ENCODE measurements at places on chromosomes 11 and 22.

DNA sequence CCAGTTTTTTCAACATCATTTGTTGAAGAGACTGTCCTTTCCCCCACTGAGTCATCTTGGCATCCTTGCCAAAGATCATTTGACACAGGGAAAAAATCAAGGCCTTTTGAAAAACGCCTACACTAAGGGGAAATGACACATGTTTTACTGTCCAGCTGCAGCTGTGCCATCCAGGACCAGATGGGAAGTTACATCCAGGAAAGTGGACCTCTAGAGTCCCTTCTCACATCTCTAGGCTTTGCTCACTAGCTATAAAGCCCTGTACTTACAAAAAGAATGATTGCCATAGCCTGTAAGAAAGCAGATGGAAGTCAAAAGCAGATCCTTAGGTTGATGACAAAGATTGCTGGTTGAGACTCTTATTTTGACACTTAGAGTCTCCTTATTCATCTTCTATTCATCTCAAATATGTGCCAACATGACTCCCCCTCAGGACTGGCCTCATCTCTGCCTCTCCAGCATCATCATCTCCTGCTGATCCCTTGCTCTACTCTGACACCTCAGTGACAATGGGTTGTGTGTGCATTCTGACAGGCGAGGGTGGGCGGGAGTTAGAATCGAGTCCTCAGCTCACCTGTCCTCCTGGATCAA, 22.8 kb downstream of the OSBP2 start:
- peak; percentile 38 for DNase-seq

DNA sequence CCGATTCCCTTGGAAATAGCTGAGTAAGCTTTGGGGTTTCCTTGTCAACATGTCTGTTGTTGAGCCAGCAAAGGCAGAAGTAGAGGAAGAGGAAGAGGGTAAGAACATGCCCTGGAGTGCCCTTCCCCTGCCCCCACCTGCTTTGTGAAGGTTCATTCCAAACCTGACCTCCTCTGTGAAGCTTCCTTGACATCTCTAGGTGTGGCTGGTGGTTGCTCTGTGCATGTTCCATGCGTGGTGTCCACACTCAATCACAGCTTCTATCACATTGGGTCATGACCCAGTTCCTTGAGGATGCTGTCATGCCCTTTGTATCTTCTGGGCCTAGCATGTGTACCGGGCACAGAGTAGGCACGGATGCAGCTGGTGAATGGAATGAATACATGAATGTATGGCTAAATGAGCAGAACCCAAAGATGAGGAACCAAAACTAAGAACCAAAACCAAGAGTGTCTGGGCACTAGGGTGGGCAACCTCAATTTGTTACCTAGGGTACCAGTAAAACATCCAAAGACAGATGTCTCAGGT, 23.7 kb upstream of the FXYD6 start:
- no peak for DNase-seq

DNA sequence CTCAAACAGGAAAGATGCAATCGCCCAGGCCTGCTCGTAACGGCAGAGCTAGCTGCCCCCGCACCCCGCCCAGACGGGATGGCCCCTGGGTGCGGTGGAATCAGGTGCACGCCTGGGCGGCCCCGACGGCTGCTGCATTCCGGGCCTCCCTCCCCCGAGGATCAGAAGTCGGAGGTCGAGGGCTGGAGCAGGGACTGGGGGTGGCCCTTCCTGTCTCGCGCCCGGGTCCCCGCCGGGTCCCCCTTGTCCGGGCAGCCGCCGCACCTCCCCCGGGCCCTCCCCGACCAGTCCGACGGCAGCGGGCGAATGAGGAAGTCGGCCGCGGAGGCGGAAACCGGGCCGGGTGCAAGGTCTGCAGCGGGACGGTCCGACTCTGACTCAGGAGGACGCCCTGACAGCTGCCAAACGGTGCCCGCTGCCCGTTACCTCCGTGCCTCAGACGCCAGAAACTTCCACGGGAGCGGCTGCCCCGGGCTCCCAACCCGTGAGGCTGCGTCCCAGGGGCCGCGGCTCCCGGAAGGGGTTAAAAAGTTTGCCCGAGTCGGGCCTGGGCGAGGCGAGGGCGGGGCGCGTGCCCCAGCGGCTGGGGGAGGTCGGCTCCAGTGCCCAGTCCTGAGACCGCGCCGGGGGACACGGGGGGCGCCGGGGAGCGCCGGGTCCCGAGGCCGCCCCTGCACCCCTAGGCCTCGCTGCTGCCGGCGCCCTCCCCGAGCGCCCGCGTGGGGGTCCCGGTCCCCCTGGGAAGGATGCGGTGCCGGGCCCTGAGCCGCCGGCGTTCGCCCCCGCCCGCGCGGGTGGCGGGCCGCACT, 663 bp downstream of the MYH9 start:
- no peak for DNase-seq

DNA sequence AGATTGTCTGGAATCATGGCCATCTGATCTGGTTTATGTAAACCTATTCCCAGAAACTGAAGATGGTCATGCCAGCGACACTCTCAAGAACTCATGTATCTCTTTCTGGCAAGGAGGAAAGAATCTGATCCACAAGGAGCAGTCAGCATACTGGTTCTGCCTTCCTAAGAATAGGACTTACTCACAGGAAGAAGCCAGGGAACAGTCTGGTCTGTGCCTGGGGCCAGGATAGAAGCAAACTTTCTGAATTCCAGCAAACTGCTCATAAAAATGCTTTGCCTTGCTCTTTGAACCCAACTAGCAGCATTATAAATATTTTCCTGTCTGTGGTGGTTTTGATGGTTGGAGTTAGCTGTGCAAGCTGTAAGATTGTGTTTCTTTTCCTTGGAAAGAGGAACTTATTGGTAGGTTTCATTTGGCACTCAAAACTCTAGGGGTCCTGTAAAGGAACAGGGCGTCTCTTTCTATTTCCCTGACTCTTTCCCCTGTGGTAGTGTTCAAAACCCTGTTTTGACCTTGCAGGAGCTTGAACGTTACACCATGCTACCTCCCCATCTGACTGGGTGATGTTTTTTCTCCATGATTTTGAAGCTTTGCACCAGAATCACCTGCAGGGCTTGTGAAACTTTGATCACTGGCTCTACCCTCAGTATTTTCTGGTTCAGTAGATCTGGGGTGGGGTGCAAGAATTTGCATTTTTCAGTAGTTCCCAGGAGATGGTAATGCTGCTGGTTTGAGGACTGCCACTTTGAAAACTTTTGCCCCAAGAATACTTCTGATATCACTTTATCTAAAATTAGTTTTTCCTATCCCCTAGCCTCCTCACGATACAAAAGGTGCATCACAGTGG, 627.8 kb upstream of the ANO5 start:
- no peak for DNase-seq

DNA sequence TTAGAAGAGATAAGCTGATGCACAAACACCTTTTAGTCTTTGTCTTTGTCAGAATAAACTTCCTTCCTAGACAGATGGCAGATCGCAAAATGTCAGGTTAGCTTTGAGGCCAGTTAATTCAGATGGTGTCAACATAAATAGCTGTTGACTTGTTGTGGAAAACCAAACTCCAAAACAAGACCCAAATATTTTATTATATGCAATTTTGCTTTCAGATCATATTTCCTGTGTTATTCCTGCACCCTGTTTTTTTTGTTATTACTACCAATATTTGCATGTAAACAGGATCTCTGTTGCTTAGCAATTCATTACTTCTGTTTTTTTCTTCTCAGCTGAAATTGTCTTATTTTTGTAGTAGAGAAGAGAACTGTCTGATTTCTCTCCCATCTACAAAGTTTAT, 316.0 kb downstream of the ETS1 start:
- no peak for DNase-seq

GRCh38 chr11:61916737-61917333, 531 bp downstream of the RAB3IL1 start:
- no peak for DNase-seq

GRCh38 chr11:84930863-84931262, 696.3 kb downstream of the DLG2 start:
- no peak for DNase-seq

GRCh38 chr11:85257837-85258236, 369.3 kb downstream of the DLG2 start:
- no peak for DNase-seq

DNA sequence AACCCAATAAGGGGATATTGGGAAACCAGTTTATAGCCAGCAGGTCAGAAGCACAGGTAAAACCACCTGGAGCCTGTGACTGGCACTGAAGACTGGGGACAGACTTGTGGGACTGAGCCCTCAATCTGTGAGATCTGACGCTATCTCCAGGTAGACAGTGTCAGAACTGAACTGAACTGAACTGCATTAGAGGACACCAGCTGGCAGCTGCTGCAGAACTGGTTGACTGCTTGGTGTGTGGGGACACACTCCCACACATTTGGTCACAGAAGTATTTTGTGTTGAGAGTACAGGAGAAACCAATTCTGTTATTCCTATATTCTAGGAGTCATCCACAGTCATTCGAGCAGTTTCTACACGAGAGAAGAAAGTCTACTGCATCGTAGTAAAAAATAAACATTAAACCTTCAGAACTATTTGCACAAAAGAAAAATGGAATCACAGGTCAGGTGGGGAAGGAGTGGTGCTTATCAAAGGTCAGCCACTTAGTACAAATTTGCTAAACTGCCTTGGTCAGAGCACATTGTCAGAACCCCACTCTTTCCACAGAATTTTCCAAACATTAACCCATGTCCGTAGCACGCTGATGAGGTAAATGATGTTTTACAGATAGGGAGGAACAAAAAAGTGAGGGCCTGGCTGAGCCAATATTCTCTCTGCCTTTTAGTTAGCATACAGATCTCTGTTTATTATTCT, 77.2 kb downstream of the SIK3 start:
- no peak for DNase-seq

DNA sequence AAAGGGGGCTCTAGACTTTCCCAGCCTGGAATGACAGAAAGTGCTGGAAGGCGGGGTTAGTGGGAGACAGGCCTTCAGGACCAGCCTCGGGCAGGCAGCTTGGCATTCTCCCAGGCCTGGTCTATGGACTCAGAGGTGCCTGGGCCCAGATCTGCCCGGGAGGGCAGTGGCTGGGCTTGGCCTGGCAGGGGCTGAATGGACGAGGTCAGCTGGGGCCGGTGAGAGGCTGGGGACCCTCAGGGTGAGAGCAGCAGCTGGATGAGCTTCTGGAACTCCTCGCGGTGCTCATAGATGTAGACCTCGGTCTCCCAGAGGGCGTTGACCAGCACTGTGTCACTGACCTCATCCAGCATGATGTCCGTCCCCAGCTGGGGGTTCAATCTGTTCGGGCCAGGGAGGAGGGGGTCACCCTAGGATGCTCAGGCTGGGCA, 1.5 kb upstream of the BAIAP2L2 start:
- DNase-seq = no peak

DNA sequence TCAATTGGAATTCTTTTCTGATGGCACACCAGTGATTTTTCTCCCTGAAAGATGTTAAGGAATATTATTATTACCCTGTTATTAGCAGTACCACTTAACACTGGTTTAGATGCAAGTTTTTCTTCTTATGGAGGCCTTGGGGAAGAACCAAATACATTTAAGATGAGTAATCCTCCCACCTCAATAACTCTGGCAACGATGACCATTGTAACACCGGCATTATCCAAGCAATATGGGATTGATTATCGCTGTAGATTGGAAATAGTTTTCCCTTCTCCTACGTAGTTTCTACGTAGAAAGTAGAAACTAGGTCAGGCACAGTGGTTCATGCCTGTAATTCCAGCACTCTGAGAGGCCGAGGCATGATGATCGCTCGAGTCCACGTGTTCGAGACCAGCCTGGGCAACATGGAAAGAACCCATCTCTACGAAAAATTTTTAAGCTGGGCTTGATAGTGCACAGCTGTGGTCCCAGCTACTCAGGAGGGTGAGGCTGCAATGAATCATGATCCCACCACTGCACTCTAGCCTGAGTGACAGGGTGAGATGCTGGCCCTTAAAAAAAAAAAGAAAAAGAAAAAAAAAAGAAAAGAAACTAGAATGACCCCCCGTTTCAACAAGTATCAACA, 45.5 kb downstream of the PACSIN2 start:
- peak; percentile 88 for DNase-seq

- DNase-seq = no peak
These were observed 1996.9 kb downstream of the LRRC4C start for GRCh38 chr11:39462506-39462905.

DNA sequence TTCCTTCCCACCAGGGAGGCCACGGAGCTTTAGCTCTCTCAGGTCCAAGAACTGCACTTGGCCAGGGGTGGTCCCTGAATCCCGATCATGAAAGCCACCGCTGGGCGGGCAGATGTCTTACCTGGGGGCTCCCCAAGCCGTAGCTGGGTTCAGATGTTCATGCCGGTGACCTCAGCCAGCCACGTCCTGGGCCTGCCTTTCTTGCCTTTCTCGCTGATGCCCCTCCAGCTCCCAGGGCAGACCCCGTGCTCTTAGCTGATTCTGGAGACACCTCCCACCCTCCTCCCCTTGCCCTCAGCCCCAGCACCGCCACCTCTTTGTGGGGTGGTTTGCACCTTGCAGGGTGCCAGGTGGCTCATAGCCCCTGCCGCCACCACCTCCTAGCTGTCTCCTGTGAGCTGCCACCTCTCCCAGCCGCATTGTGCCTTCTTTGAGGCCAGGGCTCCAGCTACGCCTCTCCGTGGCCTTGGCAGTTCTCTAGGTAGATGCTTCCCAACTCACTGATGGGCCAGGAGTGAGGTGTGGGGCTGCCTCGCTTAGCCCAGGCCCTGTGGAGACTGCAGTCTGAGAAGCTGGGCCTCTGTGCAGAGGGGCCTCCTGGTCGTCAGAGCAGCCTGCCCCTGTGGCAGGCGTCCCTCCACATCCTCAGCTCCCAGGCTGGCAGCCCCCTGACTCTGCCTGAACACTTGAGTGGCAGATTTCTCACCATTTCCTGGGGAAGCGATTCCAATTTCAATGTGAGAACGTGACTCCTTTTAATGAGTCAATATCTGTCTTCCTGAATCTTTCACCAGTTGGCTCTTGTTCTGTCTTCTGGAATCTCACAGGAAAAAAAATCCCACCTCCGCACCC, 97.6 kb upstream of the B3GAT1 start:
- no peak for DNase-seq

DNA sequence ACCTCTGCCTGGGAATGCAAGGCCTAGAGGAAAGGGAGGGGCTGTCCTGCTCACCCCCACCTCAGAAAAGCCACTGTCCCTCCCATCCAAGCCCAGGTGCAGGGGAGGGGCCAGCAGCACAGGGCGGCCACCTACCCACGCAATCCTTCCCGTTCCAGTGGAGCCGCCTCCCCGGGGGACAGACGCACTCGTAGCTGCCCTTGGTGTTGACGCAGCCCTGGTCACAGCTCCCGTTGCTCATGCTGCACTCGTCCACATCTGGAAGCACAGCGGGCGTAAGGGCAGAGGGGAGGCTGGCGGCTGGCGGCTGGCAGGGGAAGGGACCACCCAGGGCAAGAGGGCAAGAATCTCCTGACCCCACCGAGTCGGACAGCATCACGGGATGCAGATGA, 40.3 kb upstream of the TTLL12 start:
- no peak for DNase-seq

- no peak for DNase-seq
These were observed 68.1 kb downstream of the UBASH3B start for GRCh38 chr11:122723576-122723975.
